ENCODE measurements at places on chromosomes 1 and 21. TPM values are rescaled to one million over a fixed set of nuclear protein-coding genes. Genes with fewer than 3 reads are reported as not detected.

The LHX4 gene
- 4.5 TPM for polyA plus RNA-seq

The IRF6 gene
- polyA plus RNA-seq: 17.6 TPM

The PLPPR4 gene
- 1.6 TPM for polyA plus RNA-seq

The GABRD gene
- 2.1 TPM for polyA plus RNA-seq

The FMOD gene
- polyA plus RNA-seq: 36.7 TPM

The SPRR4 gene
- not detected for polyA plus RNA-seq

The C1orf56 gene
- polyA plus RNA-seq: 10.2 TPM

The GFI1 gene
- 0.19 TPM for polyA plus RNA-seq

The C1orf210 gene
- 30.7 TPM for polyA plus RNA-seq

The TNNI3K gene
- polyA plus RNA-seq: 1.6 TPM

The TMEM269 gene
- polyA plus RNA-seq: 1.2 TPM

The TSPEAR gene
- polyA plus RNA-seq: 0.95 TPM

Data from renal pelvis (tissue), 12 donors.